Fibroblast of skin of back (primary cell): ENCODE measurements at places on chromosomes 12 and 14.

DNA sequence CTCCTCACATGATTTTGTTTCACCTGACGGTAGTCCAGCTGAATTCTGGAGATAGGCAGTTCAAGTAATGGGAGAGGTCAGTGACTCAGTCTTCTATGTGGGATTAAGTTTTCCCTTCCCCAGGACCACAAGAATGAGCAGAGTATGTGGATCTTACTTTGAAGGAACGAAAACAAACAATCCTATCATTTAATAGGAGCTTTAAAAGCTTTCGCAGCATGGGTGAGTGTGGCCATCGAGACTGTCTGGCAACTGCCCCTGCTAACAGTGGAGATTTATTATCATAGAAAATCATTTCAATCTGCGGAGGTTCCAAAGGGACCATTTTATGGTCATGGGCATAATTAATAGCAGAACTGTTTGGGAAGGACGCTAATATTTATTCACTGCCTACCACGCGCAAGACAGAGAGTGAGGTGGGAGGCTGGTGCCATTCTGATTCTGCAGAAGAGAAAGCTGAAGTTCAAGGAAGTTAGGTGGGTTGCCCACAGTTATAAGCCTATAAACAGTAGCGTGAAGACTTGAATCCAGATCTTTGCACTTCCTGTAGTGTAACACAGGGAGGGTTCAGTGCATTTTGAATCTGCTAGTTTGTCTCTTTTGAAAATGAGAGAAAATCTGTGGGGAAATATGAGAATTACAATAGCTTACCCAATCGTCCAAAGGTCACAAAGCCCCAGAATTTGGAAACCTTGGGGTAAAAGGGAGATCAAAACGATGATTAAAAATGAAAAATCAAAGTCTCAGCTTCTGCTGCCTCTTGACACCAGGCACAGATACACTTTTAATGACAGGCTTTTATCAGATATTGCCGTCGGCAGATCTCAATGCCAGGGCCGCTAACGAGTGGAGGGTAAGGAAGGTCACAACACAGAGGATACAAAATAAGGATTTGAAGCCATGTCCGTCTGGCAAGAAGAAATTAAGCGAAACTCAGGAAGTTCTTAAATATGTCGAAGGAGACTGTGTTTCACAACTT lies 209.6 kb downstream of the CRADD start:
- peak; percentile 93 for DNase-seq

DNA sequence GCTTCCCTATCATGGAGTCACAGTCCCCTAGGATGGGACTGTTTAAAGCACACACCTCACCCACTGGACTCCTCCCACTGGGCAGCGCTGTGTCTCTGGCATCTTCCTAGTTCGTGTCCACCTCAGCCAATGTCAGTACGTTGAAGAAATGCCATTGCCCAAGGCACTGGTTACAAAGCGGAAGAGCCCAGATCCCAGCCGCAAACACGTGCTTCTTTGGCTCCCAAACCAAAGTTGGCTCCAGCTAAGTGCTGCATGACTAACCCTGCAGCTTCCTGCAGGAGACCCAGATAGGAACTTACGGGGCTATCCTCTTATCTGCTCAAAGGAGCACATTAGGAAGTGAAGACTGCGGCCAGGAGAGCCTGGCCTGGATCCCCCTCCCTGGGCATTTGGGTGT lies 9.3 kb downstream of the SYNE3 start:
- peak; percentile 65 for DNase-seq

- no peak for DNase-seq
These were observed 87.0 kb upstream of the DAAM1 start for GRCh38 chr14:59101476-59101875.

DNA sequence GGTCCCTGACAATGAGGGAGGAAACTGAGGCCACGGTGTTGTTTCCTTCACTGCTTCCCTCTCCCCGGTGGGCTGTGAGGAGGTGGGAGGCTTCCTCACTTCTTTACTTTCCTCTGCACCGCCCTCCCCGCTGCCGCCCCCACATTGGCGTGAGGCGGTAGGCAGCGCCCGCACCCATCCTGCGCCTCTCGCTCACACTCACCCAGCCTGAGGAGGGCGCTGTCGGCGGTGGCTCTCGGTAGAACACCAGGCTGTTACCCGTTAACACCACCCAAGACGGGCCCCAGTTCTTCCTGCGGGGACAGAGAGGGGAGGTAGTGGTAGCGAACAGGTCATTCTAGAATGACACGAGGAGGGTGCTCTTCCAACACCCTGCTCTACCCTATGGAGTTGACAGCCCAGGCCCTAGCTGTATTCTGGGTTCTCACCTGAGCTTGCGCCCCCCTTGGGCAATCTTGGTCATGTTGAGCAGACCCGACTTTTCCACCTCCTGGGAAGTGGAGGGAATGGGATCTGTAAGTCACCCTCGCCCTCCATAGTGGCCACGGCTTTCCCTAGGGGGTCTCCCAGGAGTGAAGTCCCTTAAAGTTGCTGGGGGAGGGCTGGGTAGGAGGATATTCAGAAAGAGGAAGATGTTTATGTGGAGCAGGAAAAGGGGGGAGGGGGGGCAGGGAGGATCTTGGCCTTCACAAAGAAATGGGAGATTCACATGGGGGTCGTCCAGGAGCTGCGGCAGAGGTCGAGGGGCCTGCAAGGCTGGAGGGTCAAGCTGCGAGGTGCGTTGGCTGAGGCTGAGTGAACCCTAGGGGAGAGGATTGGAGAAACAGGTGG lies 3.3 kb downstream of the ARHGAP9 start:
- DNase-seq: no peak

DNA sequence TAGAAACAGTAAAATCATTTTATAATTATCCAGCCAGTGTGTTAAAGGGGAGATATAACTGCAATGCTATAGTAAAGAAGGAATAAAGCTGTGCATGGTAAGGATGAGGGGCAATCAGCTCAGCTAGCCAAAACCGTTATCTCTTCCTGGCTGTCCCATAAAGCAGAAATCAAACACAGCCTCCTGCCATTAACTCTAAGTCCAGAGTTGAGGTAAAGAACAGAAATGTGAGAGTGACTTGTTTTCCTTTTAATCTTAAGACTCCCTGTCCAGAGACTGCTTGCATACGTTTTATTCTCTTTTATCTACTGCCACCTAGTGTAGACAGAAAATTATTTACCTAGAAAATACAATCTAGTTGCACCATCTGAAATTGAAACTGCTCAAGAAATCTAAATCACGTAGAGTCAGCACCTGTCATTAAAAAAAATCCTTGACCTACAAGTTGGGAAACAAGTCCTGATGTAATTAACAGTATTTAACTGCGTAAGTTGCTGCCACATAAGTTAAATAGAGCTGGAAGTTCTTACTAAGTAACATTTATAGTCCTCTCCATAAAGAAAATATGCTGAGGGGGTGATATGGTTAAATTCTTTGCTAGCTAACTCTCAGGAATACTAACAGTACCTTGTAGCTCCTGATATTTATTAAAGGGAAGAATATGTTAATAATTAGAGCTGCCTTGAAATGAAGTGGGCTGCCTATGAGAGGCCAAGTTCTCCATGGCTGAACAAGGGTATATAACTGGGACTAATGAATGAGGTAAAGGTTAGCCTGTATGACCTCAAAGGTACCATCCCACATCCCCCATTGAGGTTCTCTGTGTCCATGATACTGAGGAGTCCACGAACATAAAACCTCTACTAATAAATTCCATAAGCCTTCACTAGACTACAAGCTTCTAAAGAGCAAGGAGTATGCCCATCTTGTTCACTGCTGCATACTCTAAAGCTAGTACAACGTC lies 62.7 kb downstream of the GALNT4 start:
- peak; percentile 60 for DNase-seq

GRCh38 chr12:121297435-121297991 lies 1.0 kb upstream of the CAMKK2 start:
- DNase-seq: peak; percentile 32
